Fibroblast of the aortic adventitia (primary cell): ENCODE measurements at places on chromosomes 5 and 9.

- DNase-seq = peak; percentile 70
Observed at GRCh38 chr5:42912184-42912798, 100.6 kb upstream of the SELENOP start.

DNA sequence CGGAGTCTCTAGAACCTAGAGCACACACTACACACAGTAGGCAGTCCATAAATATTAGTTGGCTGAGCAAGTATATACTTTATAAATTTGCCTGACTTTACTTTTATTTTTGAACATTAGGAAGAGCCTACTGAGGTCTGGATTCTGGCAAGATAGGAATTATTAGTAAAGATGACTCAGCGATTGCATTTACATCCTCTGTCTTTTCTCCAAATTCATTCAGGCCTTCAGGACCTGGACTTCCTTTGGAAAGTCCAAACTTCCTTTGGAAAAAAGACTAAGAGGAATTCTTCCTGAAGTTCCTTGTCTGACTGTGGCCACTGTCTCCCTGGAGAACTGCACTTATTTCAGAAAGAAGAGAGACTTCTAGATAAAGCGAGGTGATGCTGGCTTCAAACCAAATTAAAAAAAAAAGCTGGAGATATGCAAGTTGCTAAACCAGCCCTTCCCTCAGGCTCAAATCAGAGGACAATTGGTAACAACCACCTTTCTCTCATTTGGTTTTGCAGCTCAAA lies 251.3 kb downstream of the GAS1 start:
- peak; percentile 72 for DNase-seq

DNA sequence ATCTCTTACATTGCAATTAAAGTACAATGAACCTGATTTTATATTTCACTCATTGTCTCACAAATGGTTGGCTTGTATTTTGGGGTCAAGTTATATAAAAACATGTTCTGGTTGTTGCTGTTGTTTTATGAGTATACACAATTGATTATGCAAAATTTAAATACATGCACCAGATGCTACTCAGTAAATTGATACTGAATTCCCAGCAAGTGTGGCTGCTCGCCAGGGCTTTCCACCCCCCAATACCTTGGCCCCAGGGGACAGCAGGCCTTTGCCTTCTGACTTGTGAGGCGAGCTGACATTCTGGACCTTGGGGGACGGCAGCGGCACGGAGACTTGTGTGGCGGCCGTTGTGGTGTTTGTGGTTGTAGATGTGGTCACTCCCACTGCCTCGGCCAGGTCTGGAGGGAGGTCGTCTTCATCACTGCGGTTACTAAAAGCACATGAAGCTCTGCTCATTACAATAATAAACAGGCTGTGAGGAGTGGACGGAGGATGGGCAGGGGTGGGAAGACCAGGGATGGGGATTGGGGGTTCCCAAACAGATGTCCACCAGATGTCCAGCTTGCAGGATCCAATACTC lies 27.0 kb upstream of the FRRS1L start:
- DNase-seq = no peak

DNA sequence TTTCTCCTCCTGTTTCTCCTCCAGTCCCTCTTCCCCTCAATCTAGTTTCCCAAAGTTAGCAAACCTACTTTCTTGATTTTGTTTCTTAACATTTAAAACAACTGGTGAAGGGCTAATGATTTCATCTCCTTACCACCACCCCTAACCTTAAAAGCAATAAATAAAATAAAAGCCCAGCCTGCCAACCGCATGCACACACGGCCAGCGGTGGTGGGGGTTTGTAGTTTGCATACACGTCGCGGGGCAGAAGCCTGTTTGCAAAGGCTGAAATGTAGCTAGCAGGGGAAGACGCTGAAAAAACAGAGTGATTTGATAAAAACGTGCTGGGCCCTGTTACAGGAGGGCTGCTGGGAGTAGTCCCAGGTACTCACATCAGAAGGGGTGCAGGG lies 1.9 kb upstream of the DMRT2 start:
- no peak for DNase-seq

DNA sequence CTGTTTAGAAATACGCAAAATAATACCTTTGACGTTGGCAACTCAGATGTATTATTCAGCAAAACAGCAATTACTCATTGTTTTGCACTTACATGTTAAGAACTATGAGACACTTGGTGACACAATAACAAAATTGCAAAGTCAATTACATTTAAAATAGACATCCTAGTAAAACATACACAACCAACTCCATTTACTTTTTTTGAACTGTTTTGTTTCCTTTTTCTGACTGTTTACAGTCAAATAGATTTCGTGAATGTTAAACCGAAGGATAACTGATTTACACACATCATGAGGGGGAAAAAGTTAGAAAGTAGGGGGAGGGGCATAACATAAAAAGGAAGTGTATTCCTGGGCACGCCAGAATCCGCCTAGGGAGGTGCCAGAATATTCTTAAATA lies 220.1 kb downstream of the MEF2C start:
- DNase-seq = no peak
